Activated gamma-delta T cell (primary cell): ENCODE measurements at places on chromosomes 7 and 10.

GRCh38 chr10:2964632-2965296 is 102.6 kb upstream of the PFKP start:
- no peak for DNase-seq

DNA sequence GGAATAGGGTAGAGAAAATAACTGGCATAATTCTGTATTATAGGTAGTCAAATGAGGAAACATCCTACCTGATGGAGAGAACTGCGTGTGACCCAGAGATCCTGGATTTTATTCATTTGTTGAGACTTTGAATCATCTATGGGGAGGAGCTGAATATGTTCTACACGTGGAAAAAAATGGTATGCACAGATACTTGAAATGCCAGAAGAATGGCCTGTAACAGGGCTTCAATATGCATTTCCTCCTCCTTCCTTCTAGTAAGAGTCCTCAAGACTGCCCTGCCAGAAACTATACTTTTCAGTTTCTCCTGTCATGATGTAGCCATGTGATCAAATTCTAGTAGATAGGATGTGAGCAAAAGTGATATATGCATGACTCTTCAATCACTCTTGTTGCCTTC is 301.6 kb upstream of the HGF start:
- DNase-seq = no peak

GRCh38 chr10:114374053-114374791 is 30.1 kb downstream of the AFAP1L2 start:
- no peak for DNase-seq

- DNase-seq = no peak
These were observed 34.5 kb upstream of the RBM20 start for GRCh38 chr10:110609605-110610004.

DNA sequence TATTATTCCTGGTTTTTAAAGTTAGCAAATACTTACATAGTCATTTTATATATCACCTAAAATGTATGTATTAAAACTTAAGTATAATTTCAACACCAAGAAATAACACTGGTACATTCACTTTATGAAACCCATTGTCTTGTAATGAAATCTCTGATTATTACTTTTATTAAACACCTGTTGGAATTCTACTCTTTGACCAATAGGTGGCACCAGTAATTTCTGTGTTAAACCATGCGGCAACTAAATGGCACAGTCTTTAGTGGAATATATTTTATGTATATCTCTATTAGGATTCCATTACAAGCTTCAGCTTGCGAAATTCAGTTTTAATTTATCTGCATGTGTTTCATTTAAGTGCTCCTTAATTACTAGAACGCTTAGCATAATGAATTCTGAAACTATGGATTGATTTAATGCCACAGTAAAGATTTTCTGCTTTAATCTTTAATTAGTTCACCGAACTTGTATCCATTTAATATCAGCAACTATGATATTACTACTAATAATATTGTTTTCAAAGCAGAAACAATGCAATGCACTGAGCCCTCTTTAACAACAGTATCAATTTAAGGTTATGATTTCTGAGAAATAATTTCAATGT is 181.3 kb downstream of the MAGI2 start:
- DNase-seq = no peak

- no peak for DNase-seq
These were observed 98.7 kb downstream of the HTR5A start for GRCh38 chr7:155168597-155169480.

GRCh38 chr7:66503036-66503370 is 125.7 kb upstream of the KCTD7 start:
- no peak for DNase-seq

DNA sequence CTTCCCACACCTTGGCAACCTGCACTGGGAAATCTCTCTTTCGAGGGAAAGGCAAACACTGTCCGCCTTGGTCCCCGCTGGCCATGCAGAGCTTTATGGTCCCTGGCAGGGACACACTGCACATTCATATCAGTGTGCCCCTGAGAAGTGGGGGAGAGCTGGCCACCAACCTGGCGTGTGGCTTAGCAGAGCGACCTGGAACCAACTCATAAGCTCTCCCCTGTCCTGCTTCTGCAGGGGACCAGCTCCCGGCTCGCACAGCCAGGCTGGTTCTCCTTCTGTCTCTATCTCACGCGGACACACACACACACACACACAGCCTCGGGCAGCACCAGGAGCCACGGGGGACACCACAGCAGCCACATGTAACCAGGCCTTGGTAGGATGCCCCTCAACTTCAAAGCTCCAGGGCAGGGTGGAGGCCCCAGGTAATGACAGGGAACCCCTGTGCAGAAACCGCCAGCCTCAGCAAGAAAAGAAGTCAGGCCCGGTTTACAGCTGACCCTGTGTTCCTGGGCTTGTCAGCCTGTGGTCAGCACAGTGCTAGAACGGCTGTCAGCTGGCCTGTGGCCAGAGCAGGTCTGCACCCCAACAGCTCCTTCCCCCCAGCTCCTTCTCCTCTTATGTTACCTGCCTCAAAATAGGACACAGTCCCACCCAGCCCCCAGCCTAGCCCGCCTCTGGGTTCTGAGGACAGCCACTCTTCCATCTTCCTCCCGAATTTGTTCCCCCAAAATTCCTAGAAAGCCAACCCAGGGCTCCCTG is 69.3 kb downstream of the OAT start:
- DNase-seq = no peak

DNA sequence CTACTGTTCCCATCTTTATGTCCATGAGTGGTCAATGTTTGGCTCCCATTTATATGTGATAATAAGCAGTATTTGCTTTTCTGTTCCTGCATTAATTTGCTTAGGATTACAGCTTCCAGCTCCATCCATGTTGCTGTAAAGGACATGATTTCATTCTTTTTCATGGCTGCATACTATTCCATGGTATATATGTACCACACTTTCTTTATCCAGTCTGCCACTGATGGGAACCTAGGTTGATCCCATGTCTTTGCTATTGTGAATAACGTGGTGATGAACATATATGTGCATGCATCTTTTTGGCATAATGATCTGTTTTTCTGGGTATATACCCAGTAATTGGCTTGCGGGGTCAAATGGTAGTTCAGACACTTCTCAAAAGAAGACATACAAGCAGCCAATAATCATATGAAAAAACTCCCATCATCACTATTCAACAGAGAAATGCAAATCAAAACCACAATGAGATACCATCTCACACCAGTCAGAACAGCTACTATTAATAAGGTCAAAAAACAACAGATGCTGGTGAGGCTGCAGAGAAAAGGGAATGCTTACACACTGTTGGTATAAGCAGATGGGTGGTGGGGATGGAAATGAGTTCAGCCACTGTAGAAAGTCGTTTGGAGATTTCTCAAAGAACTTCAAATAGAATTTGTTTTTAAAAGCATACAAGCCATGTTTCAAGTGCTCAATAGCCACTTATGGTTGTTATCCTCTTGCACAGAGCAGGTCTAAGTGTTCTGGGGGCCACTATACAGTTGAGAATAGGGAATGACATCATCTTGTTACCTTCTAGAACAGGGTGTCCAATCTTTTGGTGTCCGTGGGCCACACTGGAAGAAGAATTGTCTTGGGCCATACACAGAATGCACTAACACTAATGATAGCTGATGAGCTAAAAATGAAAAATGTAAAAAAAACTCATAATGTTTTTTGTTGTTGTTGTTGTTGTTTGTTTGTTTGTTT is 23.2 kb upstream of the SDK1 start:
- no peak for DNase-seq

GRCh38 chr10:132706701-132707100 is 79.2 kb downstream of the NKX6-2 start:
- no peak for DNase-seq

GRCh38 chr7:91182819-91183764 is 81.1 kb upstream of the FZD1 start:
- DNase-seq = no peak
